ENCODE measurements at places on chromosomes 7 and 10. TPM values are rescaled to one million over a fixed set of nuclear protein-coding genes. Genes with fewer than 3 reads are reported as not detected.

The NME8 gene
- not detected for total RNA-seq

The TAC1 gene
- 17.4 TPM for total RNA-seq

The ARMS2 gene
- total RNA-seq: not detected

GRCh38 chr10:73774637-73775036, 7.2 kb upstream of the CHCHD1 start:
- DNase-seq: no peak
- H3K27ac ChIP-seq: peak overlapping the region; percentile 97
- no peaks in the 10 kb centered on the region for H3K27me3 ChIP-seq
- peaks cover 32% of the 10 kb centered on the region for H3K4me1 ChIP-seq

DNA sequence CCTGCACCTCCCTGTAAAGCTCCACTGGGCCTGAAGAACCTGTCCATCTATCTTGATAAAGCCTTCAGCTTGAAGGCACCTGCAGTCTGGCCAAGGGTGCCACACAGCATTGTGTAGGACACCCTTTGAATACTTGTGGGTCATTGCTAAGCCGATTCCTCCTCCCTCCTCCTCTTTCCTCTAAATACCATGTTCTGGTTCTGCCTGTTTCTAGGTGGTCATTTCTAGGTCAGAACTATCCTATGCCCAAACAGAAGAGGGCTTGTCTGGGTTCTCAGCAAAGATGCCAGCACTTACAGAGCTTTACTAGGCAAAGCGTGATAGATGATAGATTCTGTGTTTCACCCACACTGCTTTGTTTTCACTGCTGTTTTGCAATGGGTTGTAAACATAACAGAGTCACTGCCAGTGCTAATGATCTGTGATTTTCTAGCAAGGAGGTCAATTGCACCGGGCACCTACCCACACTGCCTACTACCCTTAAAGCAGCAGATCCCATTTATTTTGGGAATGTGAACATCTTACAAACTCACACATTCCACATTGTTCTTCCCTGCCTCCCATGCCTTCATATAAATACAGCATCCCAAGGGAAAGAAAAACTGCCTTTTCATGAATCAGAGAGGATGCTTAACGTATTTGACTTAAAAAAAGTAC, 279.1 kb upstream of the PITRM1 start:
- H3K27ac ChIP-seq: peak overlapping the region; percentile 84
- H3K27me3 ChIP-seq: no peaks in the 10 kb centered on the region
- DNase-seq: no peak
- H3K4me1 ChIP-seq: peaks cover 23% of the 10 kb centered on the region
- H3K36me3 ChIP-seq: no peaks in the 10 kb centered on the region
- no peak overlapping the region for H3K4me3 ChIP-seq

GRCh38 chr10:79254333-79255006, 92.8 kb upstream of the PPIF start:
- peaks cover 50% of the 10 kb centered on the region for H3K4me1 ChIP-seq
- H3K36me3 ChIP-seq: no peaks in the 10 kb centered on the region
- H3K27ac ChIP-seq: peak overlapping the region; percentile 43
- DNase-seq: no peak
- no peak overlapping the region for H3K4me3 ChIP-seq

- peaks cover 9% of the 10 kb centered on the region for H3K4me1 ChIP-seq
- H3K27ac ChIP-seq: no peak overlapping the region
- DNase-seq: no peak
- no peak overlapping the region for H3K4me3 ChIP-seq
- no peaks in the 10 kb centered on the region for H3K27me3 ChIP-seq
Measured at GRCh38 chr10:4669585-4669984, 156.4 kb upstream of the AKR1E2 start.

All from sigmoid colon (tissue), 7 donors.